Activated CD4-positive, alpha-beta memory T cell treated with anti-CD3 and anti-CD28 coated beads, Interleukin-2, amount 10 ng/mL, durations not matched to agents 7 days and 5 days (primary cell): ENCODE measurements at places on chromosomes 13 and 19.

DNA sequence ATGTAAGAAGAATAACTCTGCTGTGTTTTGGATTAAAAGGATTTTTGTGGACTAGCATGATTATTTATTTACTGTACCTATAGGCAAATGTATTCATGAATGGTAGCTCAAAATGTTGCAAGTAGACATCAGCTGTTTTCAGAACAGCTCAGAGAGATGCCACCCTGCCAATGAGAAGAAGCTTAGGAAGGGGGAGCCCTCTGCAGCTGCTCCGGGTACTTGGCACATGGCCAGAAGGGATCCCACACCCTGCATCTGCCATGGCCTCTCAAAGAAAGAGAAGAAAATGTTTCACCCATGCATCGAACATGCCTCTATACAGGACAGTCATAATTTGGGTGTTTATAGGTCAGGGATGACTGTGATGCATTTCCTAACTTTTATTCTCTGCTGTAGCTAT is 30.5 kb upstream of the MBNL2 start:
- DNase-seq: no peak

DNA sequence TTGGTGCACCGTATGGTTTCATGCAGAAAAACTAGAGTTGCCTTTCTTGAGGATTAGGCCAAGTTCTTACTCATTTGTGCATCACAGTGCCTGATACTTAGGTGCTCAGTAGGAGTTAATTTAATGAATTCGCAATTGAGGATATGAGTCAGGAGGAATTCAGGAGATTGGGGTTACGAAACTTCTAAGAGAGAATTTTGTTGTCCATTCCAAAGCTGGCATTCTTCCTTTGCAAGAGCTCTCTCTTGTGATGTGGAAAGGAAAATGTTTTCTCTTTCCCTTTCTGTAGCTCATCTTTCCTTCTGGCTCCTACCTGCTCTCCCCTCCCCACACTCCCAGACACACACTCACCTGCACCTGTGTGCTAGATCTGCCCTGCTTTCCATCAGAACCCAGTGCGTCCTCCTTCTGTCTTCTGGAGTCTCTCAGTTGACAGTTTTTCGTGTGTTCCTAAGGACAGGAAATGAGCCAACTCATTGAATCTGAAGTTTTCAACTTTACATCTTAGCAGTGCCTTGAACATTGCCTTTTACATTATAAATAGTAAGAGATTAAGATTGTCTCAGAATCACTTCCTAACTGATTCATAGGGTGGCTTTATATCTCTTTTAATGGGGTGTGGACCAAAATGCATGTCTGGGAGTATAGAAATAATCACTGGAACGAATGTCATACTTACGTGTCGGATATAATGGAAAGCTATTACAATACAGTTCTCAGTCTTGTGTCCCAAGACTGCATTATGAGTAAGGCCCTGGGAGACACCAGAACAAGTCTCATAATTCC is 19.7 kb upstream of the ERCC5 start:
- DNase-seq: no peak

- no peak for DNase-seq
Observed at GRCh38 chr13:32837973-32838927, 178.0 kb upstream of the KL start.

DNA sequence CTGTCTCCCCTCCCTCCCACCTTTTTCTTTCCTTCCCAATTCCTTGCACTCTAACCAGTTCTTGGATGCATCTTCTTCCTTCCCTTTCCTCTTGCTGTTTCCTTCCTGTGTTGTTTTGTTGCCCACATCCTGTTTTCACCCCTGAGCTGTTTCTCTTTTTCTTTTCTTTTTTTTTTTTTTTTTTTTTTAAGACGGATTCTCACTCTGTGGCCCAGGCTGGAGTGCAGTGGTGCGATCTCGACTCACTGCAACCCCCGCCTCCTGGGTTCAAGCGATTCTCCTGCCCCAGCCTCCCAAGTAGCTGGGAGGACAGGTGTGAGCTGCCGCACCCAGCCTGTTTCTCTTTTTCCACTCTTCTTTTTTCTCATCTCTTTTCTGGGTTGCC is 6.9 kb downstream of the MYADM start:
- DNase-seq: no peak

- DNase-seq: no peak
Observed at GRCh38 chr13:94154367-94154766, 325.1 kb downstream of the DCT start.

- DNase-seq: no peak
Observed at GRCh38 chr13:20633802-20634201, 66.8 kb downstream of the IFT88 start.

GRCh38 chr19:43444531-43445287 is 20.7 kb downstream of the LYPD3 start:
- no peak for DNase-seq

DNA sequence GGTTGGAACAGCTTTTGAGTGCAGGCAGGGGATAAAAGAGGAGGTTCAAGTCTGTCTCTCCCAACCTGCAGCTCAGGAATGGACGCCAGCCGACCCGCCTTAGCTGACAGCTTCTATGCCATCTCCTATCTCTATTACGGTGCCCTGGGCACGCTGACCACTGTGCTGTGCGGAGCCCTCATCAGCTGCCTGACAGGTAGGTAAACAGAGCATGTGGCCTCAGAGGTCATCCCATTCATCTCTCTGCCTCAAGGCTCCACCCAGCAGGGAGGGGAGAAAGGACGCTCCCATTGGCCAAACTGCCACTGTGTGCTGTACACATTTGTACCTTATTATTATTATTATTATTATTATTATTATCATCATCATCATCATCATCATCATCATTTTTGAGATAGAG is 16.5 kb downstream of the SLC5A5 start:
- no peak for DNase-seq

DNA sequence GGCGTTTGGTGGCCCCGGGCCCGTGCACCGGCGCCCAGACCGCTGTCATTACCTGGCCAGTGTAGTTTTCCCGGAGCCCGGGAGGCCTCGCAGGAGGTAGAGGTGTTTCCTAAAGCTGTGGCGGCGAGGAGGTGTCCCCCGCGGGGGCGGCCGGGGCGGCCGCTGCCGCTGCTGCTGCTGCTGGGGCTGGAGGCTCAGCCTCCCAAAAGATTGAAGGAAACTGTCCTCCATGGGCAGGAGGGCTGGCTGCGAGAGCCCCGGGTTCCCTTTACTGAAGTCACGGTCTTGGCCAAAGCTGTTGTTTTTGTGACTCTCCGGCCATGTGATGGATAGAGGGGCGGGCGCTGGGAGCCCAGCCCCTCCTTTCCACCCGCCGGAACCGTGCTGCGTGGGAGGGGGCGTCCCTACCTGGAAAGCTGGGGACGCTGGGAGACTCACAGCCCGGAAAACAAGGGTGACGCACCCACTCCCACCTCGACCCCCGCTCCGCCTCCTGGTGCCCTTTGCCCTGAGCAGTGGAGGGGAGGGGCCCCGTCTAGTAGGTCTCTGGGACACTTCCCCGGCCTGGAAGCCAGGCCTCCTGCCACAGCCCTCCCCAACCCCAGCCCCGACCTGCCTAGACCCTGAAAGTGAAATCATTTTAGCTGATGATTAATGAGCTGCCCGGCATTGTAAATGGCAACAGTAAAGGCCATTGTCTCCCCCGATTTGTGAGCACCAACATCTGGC is at the start of gene N4BP2L1:
Gene N4BP2L1 (minus strand): TSS at position 279 of the 729 bp plus-strand sequence. CDS start 48 bp downstream, at position 231.
- DNase-seq: peak; percentile 82

GRCh38 chr19:1945899-1946298 is 4.9 kb downstream of the CSNK1G2 start:
- DNase-seq: peak; percentile 39

DNA sequence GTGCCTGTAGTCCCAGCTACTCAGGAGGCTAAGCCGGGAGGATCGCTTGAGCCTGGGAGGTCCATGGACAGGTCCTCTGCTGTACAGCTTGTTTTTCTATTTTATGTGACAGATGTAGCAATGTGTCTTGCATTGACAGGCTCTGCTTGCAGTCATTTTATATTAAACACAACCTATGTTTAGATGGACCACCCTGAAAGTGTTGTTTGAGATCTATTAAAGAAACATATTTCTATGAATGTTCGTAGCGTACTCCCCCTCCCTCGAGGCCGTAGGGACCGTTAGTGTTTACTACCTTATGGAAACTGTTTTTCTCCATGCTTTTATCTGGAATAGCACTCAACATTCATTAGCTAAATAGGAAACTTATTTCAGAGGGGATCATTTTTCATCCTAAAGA is 64.9 kb upstream of the RNF113B start:
- no peak for DNase-seq

DNA sequence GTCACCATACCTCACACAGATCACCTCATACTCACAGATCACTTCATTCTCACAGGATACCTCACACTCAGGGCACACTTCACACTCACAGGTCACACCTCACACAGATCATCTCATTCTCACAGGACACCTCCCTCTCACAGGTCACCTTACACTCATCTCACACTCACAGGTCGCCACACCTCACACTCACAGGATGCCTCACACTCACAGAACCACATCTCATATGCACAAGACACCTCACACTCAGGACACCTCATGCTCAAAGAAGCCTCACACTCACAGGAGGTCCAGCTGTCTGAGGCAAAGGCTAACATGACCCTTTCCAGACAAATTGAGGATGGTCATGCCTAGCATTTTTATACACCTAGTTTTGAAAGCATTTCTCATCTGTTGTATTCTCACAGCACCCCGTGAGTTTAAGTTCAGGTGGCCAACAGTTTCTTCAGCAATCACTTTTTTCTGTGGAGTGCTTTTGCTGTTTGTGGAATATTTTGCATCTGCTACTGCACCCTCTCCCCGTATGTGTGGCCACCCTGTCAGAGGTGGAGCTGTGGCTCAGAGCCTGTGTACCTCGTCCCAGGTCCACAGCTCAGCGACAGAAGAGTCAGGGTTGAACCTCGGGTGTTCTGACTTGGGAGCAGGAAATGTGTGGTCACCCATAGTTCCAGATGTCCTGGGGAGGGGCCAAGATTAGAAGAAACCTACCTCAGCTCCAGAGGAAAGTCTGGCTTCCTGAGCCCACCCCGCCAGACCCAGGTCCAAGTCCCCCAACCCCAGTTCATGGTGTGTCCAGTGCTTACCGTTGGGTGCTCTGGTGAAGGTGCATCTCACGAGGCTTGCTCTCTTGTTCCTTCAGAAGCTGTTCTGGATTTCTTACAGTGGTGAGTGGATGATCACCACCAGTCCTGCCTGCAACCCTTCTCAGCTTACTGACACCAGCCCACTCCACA is 7.6 kb downstream of the F7 start:
- DNase-seq: no peak

GRCh38 chr13:51252954-51253532 is 30.8 kb downstream of the FAM124A start:
- DNase-seq: no peak
